ENCODE measurements at places on chromosomes 4 and X. TPM values are rescaled to one million over a fixed set of nuclear protein-coding genes. Genes with fewer than 3 reads are reported as not detected.

AREG gene
- total RNA-seq: not detected

DNA sequence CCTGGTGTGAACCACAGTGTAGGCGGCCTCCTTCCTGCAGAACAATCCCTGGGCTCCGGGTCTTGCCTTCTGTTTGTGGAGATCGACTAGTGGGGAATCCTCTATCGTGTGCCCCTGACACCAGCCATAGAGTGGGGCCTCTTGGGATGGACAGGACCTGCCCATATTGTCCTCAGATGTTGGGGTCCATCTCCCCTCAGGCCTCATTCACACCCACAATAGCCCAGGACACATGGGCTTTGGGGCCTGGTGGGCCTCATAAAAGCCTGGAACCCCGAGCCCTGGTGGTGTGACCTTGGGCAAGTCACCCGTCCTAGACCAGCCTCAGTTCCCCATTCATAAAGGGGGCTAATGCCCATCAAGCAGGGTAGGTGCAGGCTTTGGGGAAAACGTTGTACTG is 13.2 kb upstream of the GAGE10 start:
- no peak for DNase-seq
- H3K4me3 ChIP-seq: no peak overlapping the region
- no peaks in the 10 kb centered on the region for H3K4me1 ChIP-seq
- no peak overlapping the region for H3K27ac ChIP-seq
- no peaks in the 10 kb centered on the region for H3K36me3 ChIP-seq

TMEM144 gene
- total RNA-seq: 2.2 TPM

DNA sequence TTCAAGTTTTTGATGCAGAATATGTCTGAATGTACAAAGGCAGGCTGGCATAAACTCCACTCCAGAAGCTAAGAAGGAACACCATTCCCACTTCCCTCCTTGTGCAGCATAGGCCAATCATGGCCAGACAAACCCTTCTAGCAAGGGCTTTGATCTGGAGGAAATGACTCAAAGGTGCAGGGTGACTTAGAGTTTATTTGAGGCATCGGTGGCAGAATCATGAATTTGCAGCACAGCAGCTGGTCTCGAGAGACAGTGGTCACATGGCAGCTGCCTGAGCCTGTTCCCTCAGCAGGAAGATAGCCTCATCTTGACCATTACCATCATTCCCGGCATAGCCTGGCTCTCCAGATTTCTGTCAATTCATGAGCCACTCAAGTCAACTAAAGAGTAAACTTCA is 154.5 kb downstream of the ATP10D start:
- no peaks in the 10 kb centered on the region for H3K36me3 ChIP-seq
- peaks cover 31% of the 10 kb centered on the region for H3K4me1 ChIP-seq
- H3K27me3 ChIP-seq: no peaks in the 10 kb centered on the region
- DNase-seq: no peak

DNA sequence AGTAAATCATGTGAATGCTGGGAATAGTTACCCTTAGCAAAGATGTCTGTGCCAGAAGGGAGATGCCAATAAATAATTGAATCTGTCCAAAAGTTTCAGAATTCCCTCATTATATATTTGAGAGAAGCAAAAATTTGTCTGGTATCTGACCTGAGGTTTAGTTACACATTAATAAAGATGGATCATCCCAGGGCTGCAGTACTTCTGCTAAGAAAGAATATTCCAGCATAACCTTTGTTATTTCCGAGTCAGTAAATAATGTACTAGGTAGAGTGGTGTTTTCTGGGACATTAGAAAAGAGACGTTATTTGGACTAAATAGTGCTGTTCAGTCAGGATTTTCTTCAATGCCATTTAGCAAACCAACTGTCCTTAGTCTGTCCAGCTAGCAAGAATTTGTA is 26.4 kb downstream of the ADD1 start:
- H3K4me1 ChIP-seq: peaks cover 72% of the 10 kb centered on the region
- DNase-seq: no peak
- no peaks in the 10 kb centered on the region for H3K27me3 ChIP-seq
- no peak overlapping the region for H3K27ac ChIP-seq

DNA sequence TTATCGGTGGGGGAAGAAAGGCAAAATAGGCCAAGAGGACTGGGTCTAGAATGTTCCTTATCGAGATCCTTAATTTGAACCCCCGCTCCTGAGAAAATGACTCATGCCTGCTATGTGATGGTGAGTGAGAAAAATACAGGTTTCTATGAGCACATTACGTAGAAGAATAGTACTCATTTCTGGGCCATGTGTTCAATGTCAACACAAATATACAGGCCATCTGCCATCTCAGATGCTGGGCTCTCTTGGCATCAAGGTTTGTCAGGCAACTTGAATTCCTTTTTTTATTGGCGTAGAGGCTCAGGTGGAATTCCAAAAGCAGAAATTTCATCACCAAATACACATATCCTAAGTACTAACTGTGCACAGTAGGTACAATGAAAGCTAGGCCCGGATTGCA is 81.4 kb upstream of the TRIM2 start:
- no peaks in the 10 kb centered on the region for H3K27me3 ChIP-seq
- H3K4me1 ChIP-seq: no peaks in the 10 kb centered on the region
- no peak overlapping the region for H3K27ac ChIP-seq
- H3K36me3 ChIP-seq: no peaks in the 10 kb centered on the region
- no peak overlapping the region for H3K4me3 ChIP-seq

DNA sequence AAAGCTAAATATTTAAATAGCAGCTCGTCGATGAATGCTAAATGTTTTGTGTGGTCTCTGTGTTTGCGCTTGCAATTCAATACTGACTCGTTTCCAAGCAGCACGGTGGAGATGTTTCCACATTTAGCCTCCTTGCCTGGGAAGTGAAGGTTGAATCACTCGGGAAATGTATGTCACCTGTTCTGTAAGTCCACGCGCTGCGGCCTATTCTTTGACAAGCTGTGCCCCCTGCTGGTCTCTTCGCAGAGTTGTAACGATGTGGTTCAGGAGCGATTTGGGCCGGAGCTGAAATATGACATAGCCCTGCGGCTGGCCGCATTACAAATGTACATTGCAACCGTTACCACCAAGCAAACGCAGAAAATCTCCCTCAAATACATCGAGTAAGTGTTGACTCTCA is 89.6 kb upstream of the PRPS2 start:
- no peak overlapping the region for H3K27ac ChIP-seq
- H3K27me3 ChIP-seq: peaks cover 18% of the 10 kb centered on the region
- H3K4me3 ChIP-seq: no peak overlapping the region
- peak; percentile 70 for DNase-seq
- no peaks in the 10 kb centered on the region for H3K4me1 ChIP-seq

DNA sequence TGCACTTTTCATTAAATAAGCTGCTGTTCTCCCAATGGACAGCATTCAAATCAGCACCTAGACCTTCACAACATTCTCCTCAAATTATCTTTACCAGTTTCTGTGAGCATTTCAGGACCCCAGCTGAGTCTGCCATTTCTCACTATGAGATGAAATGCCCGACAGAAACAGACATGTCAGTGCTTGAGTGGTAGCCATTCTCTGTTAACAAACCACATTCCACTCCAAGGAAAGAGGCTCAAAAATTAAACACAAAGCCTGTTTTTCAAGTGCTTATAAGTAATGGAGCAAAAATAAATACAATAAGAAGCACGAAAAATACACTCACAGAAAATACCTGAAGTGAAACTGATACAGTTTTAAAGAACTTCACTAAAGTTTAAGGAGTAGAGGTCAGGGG is 320.2 kb upstream of the PRPS2 start:
- DNase-seq: no peak
- H3K4me1 ChIP-seq: no peaks in the 10 kb centered on the region
- H3K36me3 ChIP-seq: no peaks in the 10 kb centered on the region
- H3K27ac ChIP-seq: no peak overlapping the region

DNA sequence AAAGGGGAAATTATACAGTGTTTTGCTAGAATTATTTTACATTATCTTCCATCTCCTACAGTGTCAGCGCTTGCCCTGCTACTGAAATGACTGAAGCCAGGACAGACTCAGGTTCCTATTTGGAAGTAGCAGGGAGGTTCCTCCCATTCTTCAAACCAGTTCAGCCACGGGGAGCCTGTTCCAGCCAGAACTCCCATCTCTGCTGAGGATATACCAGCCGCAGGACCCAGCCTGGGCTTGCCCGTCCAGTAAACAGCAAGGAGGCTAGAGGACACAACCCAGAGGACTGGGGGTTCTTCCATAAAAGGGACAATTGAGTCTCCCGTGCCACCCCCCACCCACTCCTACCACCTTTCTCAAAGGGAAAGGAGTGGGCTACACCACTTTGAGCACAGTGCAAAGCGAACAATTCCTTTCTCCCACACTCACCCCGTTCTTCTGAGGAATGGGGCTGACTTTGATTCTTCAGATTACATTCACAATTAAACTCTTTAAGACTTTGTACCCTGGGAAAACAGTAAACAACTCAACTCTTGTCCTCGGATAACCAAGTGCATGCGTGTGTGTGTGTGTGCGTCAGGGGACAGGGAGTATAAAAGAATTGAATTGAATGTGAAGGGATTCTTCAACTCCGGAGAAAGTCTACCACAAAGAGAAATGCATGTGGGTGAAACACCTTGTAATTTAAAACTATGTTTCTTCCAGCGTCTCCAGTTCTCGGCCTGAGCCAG is 31.0 kb upstream of the PPARGC1A start:
- H3K36me3 ChIP-seq: no peaks in the 10 kb centered on the region
- H3K27me3 ChIP-seq: peaks cover 6% of the 10 kb centered on the region
- no peak overlapping the region for H3K4me3 ChIP-seq
- H3K27ac ChIP-seq: no peak overlapping the region
- DNase-seq: no peak

TEX13C gene
- not detected for total RNA-seq

TEX11 gene
- total RNA-seq: not detected

Measured in A673 (cell line).